GM13977 (cell line): ENCODE measurements at places on chromosomes 3 and 15.

DNA sequence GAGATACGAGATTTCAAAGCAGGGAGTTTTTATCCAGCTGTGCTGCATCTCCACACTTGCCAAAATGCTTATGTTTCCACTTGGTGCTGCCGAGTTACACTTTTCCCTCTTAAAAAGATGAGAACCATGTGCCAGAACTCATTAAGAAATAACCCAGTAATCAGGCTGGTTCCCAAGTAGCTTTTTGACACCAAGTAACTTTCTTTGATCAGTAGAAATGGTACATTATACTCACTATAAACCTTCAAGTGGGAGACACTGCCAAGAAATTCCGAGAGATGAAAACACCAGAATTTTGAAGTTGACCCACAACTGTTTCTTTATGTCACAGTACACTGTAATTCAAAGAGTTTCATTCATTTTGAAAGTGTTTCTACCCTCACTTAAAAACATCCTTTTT, 164.6 kb upstream of the CCDC54 start:
- no peak for DNase-seq

- no peak for DNase-seq
Measured at GRCh38 chr3:73018790-73019441, 22.3 kb downstream of the PPP4R2 start.

DNA sequence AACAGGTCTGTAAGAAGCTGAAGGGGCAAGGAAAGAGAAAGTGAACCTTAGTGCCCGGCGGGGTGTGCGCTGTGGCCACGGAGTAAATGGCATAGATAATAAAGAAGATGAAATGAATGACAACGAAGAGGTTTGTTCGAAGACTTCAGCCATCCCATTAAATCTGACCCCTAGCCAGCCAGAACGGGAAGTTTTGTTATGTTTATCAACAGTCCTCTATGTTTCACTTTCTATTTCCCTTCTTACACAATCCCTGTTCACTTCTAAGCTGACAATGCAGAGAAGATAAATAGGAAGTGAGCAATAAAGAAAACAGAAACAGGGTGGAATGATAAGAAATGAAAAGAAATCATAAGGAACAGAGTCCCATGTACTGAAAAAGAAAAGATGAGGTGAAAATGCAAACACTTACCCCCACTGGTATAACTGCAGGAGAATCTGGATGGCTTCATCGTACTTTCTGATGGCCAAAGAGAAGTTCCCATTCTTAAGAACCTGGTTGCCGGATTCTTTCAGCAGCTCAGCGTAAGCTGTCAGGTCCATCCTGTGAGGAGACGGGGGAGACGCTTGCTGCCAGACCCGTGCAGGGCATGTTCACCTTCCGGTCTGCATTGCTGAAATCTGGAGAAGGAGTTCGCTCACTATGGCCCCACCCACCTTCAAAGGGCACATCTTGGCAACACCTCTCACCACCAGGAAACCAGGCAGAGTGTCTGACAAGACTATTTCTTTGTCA, 36.8 kb downstream of the TRANK1 start:
- no peak for DNase-seq

- DNase-seq, result no peak
Measured at GRCh38 chr3:188156056-188156455, 2.1 kb downstream of the LPP start.

DNA sequence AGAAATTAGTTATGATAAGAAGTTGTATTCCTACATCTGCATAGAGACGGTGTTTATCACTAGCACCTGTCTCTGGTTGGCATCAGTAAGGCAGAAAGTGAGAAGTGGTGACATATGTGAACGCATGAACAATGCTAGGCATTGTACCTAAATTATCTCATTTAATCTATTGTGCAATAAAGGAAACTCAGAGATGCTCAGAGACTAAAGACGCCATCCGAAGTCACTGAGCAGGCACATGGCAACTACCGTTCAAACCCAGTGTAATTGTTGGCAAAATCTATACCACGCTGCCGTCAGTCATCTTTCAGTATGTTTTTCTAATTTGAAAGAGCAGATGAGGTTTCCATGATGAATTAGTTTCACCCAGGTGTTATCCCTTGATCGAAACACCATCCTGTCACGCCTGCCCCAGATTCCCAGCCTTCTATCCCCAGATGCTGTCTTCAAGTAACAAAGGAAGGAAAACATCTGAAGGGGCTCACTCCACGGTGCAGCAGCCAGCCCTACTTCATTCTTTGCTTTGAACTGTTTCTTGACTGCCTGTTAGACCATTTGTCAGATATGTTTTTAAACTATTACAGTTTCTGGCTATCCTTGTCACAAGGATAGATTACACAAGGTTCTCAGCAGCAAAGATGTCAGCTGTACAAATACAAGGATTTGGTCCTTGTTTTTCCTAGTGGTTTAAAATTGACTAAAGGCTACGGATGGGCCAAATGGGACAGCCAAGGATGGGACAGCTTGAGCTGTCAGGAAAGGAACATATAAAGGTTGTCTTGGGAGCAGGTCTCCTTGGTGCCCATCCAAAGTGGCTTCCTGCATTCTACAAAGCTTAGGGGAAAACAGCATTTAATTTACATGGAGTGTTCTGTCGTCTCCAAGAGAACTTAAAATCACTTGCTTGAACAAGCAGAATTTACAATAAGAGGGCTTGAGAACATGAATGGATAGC, 99.1 kb downstream of the TMEM108 start:
- DNase-seq, result no peak

- DNase-seq, result no peak
Measured at GRCh38 chr15:90106522-90107117, 4.4 kb upstream of the IDH2 start.

DNA sequence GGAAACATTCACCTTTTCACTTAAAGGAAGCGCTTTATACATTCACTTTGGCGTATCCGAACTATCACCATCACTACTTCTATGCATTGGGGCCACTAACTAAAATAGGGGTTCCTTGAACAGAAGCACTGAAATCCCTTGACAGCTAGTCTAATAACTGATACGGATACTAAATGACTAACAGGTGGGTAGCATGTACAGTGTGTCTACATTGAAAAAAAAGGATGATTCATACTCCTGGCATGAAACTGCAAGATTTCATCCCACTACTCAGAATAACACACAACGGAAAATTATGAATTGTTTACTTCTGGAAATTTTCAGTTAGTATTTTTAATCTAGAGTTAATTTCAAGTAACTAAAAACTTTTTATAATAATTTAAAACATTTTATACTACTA, 96.7 kb downstream of the SMARCC1 start:
- DNase-seq, result no peak

DNA sequence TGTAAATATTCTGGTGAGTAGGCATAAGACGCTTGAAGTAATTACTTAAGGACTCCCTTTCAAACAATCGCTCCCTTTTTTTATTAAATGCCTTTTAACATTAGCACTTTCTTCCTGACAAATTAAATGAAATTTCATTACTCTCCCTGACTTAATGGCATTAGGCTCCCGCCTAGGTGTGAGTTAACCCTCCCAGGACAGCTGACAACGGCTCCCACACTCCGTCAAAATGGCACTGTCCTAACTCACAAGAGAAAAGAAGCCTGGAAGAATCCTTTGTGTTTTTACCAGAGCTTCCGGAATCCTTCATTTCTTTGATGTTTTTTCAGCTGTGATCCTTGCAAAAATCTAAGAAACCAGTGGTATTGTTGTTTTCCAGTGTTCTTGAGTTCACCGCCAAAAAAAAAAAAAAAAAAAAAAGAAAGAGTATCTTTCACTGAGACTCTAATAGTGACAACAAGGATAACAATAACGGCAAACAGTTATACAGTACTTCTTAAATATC, 861.0 kb upstream of the NR2F2 start:
- no peak for DNase-seq

GRCh38 chr3:148540851-148541250, 156.9 kb upstream of the AGTR1 start:
- no peak for DNase-seq

DNA sequence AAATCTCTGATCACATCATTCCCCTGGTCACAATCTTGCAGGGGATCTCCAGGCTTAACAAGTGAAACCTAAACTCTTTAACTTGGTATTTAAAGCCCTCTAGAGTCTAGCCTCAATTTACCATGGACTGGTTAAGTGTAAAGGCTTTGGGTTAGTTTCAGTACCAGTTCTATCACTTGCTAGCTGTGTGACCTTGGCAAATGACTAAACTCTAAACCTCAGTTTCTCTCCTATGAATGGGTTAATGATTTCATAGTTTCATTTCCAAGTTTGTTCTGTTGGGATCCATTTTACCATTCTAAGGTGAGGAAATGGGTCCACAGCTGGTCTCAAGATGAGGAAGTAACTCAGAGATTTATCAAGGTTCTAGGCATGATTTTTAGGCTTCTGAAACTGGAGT, 38.8 kb upstream of the TIMP4 start:
- DNase-seq, result no peak

DNA sequence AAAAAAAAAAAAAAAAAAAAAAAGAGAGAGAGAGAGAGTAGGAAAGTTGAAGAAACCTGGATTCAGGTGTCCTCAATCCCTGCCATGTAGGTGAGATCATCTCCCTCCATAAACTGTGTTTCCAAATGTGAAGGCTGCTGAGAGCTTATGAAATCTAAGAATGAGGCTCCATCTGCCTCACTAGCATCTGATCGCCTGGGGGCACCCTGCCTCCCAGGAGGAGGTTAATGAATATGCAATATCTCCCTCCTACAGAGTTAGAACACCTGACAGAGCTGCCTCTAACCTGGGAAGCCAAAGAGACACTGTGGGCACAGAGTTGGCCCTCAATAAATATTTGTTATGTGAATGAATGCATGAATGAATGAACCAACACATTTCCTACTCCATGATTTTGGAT, 23.8 kb upstream of the ZNF148 start:
- no peak for DNase-seq
